ENCODE measurements at places on chromosomes 12 and 14.

DNA sequence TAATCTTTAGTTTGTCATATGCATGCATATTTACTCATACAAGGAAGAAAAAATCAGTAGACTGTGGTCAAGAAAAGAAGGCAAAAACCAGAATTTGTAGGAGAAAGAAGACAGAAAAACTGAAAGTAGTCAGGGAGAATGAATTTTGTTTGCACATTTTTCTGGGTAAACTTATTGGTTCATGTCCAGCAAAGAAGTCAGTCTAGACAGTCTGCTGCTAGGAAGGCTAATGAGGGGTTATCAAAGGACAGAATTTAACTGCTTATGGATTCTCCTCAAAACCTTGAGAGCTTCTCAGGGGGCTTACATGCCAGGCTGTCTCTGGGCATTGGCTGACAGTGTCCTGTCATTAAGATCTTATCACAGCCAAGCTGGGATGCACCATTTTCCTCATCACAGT is 293.9 kb downstream of the RPAP3 start:
- no peak for DNase-seq

GRCh38 chr14:22476887-22477286 is 112.1 kb downstream of the DAD1 start:
- no peak for DNase-seq

DNA sequence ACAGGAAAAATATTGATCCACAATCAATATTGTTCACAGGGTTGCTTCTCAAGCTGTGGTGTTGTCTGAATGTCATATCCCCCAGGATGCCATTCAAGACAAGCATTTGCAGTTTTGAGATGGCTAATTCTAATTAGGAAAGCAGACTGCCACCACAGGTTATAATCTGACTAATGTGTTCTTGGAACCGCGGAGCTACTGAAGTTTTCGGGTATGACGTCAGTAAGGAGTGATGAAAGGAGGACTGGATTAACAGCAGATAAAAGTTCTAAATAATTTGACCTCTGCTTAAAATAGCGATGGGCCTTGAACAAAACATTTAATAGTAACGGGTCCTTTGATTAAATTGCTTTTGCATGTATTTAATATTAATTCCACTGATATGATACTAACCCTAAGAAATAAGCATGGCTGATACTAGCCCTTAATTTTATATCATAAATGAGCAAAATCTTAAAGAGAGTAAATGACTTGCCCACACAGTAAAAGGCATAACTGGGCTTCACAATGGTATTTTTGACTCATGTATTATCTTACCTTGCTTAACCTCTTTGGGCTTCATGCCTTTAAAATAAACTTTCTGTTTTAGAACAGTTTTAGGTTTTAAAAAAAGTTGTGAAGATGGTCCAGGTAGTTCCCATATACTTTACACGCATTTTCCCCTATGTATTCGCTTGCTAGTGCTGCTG is 50.3 kb downstream of the TSHR start:
- DNase-seq = no peak

DNA sequence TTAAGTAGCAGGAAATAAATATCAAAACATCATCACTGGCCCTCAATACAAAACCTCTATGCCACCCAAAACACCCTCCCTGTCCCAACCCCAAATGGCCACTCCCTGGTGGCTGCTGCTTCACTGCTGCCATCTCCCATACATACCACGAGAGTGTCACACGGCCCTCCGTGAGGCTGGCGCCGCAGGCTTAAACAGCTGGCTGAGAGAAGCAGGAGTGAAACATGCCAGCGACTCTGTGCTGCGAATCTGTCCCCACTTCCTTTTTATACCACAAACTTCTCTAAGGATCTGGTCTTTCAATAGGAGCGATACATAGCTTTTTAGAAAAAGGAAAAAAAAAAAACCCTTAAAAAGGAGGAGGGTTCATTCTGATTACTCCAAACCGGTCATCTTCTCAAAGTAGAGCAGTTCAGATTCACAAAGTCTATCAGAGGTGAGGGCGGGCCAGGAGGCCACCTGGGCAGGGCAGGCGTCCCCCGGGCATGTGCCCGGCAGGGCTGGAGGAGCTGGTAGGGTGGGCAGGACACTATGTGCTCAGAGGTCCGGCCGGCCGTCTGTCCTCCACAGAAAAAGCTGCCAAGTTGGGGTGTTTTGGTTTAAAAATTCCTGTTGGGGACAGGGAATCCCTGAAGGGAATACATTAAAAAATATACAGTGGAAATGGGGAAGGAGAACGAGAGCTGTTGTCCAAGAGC is 26.5 kb downstream of the MAX start:
- no peak for DNase-seq

DNA sequence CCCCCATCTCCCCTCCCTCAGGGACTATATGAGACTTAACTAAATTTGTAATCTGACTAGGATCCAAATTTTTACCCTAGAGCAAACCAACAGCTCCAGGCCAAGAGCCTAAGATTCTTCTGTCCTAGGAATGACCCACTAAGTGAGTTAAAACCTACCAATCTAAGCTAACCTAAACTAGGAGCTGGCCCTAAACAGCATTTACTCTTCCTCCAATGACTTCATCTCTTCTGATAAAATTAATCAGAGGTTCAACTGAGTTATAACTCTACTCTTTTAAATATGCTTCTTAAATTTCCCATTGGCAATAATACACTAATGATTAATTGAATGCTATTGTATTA is 39.9 kb upstream of the TMPO start:
- no peak for DNase-seq

DNA sequence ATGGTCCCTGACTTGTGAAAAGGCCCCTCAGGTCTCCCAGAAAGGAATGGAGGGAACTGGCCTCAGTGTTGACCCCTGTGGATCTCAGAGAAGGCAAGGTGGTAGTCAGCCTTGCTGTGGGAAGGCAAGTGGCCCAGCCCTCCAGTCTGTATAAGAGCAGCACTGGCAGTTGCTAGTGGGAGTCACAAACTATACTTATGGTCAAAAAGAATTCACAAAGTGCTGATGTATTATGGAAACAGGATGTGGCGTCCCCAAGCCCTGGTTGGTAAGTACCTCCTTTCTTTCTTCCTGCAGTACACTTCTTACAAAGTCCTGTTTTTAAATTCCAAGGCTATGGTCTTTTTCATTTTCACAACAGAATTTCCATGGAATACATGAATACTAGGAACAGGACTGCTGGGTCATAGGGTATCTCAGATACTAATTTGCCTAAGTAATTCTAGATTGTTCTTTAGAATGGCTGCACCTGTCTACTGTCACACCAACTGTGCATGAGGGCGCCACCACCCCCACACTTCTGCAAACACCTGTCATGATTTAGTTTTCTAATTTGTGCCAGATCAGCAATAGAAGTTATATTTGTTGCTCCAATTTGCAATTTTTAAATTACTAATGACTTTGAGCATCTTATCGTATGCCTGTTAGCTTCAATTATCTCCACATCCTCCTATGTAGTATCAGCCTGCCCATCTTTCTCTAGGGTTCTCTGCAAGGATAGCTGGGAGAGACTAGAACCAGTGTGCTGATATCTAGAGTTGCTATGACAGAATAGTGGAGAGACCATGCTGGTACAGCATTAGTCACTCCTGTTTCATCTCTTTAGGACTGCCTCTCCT is 40.7 kb upstream of the TMEM263 start:
- no peak for DNase-seq

- DNase-seq = no peak
Observed at GRCh38 chr12:106288101-106288493, 14.4 kb upstream of the TCP11L2 start.

- no peak for DNase-seq
Observed at GRCh38 chr14:55578511-55578910, 1.5 kb upstream of the KTN1 start.

GRCh38 chr12:43742106-43742505 is 16.5 kb downstream of the PUS7L start:
- no peak for DNase-seq

GRCh38 chr12:64237382-64237781 is 15.3 kb upstream of the KICS2 start:
- no peak for DNase-seq

GRCh38 chr12:110134691-110135411 is 10.7 kb downstream of the IFT81 start:
- no peak for DNase-seq

DNA sequence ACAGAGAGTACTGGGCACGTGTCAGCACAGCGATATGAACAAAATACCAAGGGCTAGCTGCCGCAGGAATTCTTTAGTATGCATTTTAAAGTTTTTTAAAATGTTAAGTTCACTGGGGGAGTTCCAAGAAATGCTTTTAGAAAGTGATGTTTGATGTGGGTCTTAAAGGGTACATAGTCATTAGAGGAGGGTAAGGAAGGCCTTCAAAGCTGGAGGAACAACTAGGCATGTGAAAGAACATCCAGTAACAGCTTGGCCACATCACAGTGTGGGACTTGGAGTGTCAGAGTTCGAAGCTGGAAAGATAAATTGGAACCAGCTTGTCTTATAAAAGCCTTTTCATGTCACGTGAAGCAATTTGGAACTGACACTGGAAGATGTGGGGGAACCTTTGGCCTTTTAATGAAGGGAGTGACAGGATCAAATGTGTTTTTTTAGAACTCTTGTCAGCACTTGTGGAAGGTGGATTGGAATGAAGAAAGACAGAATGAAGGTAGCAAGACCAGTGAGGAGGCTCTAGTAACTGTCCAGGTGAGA is 57.7 kb downstream of the WDR20 start:
- no peak for DNase-seq

DNA sequence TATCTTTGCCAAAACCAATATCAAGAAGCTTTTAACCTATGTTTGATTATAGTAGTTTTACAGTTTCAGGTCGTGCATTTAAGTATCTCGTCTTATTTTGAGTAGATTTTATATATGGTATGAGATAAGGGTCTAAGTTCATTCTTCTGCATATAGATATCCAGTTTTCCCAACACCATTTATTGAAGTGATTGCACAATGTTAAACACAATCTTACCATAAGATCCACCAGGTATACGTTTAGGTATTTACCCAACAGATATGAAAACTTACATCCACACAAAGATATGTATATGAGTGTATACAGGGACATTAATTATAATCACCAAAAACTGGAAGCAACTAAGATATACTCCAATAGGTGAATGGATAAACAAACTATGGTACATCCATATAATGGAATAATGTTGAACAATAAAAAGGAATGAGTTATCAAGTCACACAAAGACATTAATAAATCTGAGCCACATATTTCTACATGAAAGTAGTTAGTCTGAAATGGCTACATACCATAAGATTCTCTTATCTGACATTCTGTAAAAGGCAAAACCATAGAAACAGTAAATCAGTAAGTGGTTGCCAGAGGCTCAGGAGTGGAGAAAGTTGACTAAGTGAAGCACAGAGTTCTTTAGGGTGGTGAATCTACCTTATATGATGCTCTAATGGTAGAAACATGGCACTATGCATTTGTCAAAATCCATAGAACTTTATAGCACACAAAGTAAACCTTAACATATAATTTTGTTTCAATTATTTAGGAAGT is 222.6 kb downstream of the NUAK1 start:
- no peak for DNase-seq

- no peak for DNase-seq
Observed at GRCh38 chr14:54669721-54670561, 103.0 kb downstream of the SAMD4A start.

GRCh38 chr12:104585448-104586055 is 128.8 kb downstream of the CHST11 start:
- DNase-seq = no peak

GRCh38 chr14:55754471-55754870 is 174.5 kb downstream of the KTN1 start:
- DNase-seq = no peak

GRCh38 chr12:27521066-27521465 is 2.9 kb upstream of the PPFIBP1 start:
- DNase-seq = no peak

- DNase-seq = no peak
Observed at GRCh38 chr14:91968280-91968679, 20.8 kb upstream of the FBLN5 start.

DNA sequence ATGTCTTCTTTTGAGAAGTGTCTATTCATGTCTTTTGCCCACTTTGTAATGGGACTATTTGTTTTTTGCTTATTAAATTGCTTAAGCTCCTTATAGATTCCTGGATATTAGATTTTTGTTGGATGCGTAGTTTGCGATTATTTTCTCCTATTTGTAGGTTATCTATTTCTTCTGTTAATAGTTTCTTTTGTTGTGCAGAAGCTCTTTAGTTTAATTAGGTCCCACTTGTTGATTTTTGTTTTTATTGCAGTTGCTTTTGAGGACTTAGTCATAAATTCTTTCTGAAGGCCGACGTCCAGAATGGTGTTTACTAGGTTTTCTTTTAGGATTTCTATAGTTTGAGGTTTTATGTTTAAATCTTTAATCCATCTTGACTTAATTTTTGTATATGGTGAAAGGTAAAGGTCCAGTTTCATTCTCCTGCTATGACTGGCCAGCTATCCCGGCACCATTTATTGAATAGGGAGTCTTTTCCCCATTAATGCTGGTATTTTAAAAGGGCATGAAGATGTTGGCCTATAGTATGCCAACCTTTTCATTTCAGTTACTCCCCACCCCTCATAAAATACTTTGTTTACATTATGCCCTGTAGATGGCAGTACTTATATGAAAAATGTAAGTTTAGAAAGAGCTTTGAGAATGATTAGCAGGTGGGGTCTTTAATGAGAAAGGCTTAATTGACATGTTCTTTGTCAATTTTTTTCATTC is 62.9 kb upstream of the PSMA6 start:
- DNase-seq = peak; percentile 18

- DNase-seq = no peak
Observed at GRCh38 chr14:70454731-70455130, 2.8 kb downstream of the ADAM21 start.

DNA sequence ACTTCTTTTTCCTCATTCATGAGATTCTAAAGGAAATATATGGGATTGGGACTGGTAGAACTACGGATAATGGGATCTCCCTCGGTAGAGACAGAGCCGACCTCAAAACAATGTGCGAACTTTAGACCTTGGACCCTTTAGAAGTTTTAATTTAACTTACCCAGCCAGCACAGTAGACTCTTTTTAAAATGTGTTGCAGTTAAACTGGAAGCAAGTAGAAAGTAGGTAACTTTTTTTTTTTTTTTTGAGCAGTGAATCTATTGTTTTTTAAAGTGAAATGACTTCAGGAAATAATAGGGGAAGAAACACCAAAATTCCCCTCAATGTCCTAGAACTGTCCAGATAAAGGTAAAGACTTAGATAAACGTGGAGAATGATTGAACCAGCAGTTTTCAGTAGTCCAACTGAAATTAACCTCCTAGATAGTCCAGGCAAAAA is 1.1 kb upstream of the ATXN2 start:
- no peak for DNase-seq

DNA sequence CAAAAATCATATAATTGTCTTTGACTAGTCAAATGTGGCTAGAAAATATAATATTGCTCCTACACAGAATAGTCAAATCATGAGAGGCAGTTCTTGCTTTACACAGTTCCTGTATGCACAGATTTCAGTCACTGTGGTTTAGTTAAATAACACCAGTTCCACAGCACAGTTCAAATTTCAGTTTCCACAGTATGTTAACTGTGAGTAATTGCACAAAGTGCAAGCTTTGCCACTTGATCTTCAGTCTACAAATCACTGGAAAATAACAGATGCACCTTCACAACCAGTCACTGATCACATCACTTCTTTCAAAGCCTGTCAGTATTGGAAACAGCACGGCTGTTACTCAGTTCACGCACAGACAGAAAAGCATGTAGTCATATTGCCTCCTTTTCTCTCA is 38.7 kb downstream of the KCNH5 start:
- no peak for DNase-seq

- no peak for DNase-seq
Observed at GRCh38 chr12:102106905-102107304, 13.0 kb downstream of the NUP37 start.

GRCh38 chr14:105102361-105102870 is 37.2 kb upstream of the GPR132 start:
- no peak for DNase-seq

- no peak for DNase-seq
Observed at GRCh38 chr12:27243006-27243405, 1.1 kb upstream of the STK38L start.

GRCh38 chr12:21476949-21477348 is 24.5 kb downstream of the RECQL start:
- no peak for DNase-seq

Data from NCI-H460 (cell line).